Type B pancreatic cell (in vitro differentiated cells): ENCODE measurements at places on chromosomes 1 and 21.

GRCh38 chr21:31236528-31236927 lies 107.5 kb downstream of the TIAM1 start:
- no peak for DNase-seq

GRCh38 chr1:164561472-164561871 lies 2.5 kb downstream of the PBX1 start:
- DNase-seq: no peak

- no peak for DNase-seq
These were observed 242.0 kb downstream of the RHOU start for GRCh38 chr1:228977307-228977706.

GRCh38 chr1:238487931-238488330 lies 597.2 kb upstream of the ZP4 start:
- no peak for DNase-seq

DNA sequence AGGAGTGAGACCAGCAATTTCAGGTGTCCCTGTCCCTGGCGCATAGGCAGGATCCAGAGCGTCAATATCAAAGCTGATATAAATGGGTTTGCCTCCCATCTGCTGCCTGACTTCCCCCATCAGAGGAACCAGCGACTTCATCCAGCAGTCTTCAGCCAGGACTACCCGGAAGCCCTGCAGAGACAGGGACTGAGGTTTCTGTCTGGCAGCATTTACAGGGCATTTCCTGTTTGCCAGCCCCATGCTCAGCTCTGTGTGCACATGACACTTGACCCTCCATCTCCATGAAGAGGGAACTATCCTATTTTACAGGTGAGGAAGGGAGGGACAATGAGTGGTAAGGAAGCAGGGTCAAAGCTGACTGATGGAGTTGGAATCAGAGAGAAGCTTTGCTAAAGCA lies 7.2 kb downstream of the AGMAT start:
- no peak for DNase-seq

DNA sequence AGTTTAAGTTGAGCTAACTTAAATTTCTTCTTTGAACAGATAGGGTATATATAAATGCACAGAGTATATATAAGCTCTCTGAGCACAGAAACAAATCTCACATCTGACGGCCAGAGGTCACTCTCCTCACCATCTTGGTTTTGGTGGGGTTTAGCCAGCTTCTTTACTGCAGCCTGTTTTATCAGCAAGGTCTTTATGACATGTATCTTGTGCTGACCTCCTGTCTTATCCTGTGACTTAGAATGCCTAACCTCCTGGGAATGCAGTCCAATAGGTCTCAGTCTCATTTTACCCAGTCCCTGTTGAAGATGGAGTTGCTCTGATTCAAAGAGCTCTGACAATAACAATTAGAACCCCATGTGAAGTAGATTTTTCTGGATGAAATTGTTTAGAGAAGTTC lies 1.6 kb upstream of the MOV10 start:
- DNase-seq: no peak

DNA sequence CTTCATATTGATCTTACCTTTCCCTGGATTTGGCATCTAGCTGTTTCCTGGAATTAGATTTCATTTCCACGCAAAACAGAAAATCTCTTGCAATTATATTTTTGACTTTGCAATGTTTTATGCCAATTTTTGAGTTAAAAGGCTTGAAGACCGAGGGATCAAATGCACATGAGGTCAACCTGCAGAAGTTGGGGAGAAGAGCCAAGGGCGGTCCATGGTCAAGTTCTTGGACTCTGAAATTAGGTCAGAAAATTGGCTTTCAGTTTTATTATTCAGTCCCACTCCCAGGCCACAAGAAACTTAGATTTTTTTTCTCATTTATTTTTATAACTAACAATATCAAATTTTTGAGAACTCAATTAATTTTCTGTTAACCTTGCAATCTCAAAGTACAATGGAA lies 499.1 kb upstream of the USP24 start:
- DNase-seq: no peak

- no peak for DNase-seq
These were observed 65.2 kb upstream of the FAM163A start for GRCh38 chr1:179677882-179678281.

DNA sequence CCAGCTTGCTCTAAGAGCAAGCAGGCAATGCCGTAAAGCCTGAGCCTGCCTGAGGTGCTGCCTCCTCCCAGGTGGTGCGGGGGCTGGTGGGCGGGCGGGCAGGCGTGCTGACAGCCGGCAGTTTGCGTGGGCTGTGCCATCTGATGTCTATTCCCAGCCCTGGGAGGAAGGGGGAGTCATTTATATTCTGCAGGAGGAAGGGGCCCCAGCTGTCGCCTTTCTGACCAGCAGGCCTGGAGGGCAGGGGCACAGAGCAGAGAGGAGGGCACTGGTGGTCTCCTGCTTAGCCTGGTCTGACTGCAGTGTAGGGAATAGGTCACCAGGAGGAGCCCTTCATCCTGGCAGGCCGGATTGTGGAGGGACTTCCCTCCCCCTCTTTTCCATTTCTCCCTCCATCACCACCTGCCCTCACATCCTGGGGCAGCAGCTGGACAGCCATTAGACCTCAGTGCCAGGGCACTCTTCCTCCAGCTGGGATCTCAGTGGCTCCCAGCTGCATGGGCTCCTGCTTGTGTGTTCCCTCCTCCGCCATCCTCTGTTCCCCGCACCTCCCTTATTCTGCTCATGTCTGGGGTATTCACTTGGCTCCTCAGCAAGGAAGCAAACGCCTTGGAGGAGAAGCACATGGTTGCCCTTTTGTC lies 4.4 kb downstream of the CYB561D1 start:
- DNase-seq: no peak

GRCh38 chr1:71850515-71850914 lies 431.8 kb downstream of the NEGR1 start:
- DNase-seq: no peak

DNA sequence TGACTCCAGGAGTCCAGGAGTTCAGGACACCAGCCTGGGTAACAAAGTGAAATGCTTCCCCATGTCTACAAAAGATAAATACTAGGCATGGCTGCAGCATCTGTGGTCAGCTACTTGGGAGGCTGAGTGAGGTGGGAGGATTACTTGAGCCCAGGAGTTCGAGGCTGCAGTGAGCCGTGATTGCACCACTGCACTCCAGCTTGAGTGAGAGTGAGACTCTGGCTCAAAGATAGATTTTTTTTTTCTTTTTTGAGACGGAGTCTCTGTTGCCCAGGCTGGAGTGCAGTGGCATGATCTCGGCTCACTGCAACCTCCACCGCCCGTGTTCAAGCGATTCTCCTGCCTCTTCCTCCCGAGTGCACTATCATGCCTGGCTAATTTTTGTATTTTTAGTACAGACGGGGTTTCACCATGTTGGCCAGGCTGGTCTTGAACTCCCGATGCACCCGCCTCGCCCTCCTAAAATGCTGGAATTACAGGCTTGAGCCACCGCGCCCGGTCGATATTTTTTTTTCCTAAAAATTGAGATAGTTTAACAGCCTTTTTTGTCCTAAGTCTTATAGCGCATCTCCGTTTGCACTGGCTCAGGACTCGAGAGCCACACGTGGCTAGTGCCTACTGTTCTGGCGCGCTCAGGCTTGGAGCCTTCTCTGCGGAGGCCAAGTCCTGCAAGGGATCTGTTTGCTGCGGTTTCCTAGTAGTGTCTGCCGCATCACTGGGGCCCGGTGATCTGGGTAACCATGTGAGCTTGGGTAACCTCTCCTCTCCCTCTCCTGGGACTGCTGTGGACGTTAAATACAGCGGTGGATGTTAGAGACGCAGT lies 1.0 kb upstream of the MFN2 start:
- DNase-seq: no peak

- no peak for DNase-seq
These were observed 19.7 kb downstream of the EPHA8 start for GRCh38 chr1:22582661-22583635.

DNA sequence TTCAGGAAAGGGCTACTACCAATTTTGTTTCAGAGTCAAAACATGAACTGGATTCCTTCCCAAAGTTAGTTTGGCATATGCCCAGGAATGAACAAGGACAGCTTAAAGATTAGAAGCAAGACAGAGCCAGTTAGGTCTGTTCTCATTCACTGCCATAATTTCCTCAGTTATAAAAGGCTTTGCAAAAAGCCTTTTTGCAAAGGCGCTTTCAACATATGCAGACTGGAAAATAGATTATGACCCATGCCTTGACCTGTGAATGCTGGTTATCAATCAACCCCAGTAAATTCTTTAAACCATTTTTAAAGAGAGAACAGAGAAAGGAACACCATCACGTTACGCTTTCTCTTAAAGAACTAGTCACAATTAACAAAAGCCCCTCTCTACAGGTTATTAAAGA lies 1.7 kb upstream of the FRRS1 start:
- DNase-seq: no peak

GRCh38 chr1:184403961-184404726 lies 17.3 kb downstream of the C1orf21 start:
- no peak for DNase-seq
